Activated gamma-delta T cell treated with anti-CD3 and anti-CD28 coated beads, Interleukin-2, amount 50 U/mL, for 16 hours (primary cell): ENCODE measurements at places on chromosomes 5 and 9.

DNA sequence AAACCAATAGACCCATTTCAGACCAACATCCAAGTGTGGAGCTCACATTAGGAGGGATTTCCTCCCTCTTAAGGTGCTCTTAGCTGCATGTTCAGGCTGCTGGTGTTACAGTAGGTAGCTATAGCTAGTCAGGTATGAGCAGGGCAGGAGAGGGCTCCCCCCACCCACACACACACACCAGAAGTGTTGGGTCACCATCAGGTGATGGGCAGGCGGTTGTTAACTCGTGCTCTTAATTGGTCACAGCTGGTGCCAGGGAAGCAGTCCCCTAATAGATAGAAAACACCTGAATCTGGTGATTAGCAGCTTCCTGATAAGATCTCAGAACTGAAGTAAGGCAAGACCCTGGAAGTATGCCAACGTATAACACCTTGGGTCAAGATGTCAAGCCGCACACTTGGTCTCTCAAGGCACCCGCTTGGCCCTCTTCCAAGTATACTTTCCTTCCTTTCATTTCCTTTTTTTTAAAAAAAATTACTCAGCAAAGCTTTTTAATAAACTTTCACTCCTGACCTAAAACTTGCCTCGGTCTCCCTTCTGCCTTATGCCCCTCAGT is 532.4 kb downstream of the DNAH5 start:
- DNase-seq, result no peak

DNA sequence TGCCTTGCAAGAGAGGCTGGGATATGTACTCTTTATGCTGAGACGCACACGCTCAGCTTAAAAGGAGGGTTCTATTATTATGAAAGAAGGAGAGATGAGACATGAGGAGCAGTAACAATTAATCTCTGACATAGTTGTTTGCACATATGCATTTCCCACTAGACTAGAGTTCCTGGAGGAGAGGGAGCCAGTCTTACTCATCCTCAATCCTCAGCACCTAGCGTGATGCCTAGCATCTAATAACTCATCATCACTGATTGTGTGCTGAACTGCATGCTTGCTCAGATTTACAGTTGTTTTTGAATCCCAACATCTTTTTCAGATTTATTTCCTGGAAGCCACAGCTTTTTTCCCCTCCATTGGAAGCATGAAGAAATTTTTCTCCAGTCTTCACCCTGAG is 35.5 kb downstream of the GCNT4 start:
- DNase-seq, result no peak

DNA sequence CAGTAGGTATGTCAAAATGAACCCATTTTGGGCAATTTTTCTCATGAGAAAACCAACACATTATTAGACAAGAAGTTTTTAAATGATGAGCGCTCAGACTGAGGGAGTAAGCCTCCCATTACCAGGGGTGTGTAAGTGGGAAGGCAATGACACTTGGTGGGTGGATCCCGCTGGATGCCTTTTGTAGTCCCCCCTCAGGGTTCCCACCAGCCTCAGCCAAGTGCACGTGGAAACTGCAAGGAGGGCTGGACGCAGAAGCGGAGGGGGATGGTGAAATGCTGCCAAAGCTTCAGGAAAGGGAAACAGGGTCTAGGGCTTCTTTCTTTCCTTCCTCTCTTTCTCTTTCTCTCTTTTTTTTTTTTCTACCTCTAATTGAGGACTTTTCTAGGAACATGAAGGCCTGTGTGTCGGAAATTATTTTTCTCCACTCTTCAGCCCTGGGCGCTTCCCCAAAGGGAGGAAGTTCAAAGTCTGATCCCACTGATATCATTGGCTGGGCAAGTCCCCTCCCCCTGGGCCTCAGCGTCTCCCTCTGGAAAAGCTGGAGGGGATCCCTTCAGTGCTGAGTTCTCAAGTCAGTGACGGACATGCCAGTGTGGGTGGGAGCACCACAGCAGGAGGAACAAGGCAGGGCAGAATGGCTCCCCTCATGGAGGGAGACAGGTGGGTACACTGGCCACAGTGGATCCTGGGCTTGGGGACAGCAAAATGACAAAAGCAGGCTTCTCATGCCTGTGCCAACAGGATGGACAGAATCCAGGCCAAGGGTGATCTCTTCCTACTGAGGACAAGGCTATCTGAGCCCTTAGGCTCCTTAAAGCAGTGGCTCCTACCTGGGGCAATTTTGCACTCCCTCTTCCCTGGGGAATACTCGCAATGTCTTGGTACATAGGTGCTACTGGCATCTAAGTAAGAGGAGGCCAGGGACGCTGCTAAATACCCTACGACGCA is 23.9 kb upstream of the SLC25A51 start:
- DNase-seq, result no peak

GRCh38 chr9:70962761-70963440 is 158.5 kb downstream of the TRPM3 start:
- DNase-seq, result no peak

DNA sequence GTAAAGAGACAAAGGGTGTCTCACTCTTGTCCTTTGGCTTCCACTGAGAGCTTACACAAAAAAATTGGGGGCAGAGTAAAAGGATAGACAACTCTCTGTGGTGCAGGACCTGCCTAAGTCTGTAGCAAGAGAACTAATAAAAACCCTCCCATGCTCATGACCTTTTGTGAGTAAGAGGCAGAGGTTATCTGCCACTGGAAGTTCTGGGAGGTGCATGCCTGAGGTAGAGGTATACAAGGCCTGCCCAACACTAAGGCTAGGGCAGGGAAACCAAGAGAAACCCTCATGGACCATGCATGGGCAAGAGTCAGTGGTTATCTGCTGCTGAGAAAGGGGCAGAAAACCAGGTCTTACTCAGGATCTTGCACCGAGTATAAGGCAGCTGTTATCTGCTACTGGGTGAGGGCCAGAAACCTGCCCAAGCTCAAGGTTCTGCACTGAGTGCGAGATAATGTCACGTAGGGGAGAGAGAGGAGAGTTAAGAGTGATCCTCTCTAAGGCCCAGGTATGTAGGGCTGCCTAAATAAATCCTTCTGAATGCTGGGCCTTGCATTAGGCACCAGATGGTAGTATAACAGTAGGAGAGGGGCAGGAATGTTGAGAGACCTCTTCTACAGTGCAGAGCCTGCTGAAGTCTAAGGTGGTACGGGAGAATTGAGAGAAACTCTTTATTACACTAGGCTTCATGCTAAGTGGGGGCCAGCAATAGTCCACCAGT is 143.4 kb downstream of the MACROH2A1 start:
- no peak for DNase-seq

- no peak for DNase-seq
Observed at GRCh38 chr5:96338624-96339415, 94.2 kb downstream of the PCSK1 start.

DNA sequence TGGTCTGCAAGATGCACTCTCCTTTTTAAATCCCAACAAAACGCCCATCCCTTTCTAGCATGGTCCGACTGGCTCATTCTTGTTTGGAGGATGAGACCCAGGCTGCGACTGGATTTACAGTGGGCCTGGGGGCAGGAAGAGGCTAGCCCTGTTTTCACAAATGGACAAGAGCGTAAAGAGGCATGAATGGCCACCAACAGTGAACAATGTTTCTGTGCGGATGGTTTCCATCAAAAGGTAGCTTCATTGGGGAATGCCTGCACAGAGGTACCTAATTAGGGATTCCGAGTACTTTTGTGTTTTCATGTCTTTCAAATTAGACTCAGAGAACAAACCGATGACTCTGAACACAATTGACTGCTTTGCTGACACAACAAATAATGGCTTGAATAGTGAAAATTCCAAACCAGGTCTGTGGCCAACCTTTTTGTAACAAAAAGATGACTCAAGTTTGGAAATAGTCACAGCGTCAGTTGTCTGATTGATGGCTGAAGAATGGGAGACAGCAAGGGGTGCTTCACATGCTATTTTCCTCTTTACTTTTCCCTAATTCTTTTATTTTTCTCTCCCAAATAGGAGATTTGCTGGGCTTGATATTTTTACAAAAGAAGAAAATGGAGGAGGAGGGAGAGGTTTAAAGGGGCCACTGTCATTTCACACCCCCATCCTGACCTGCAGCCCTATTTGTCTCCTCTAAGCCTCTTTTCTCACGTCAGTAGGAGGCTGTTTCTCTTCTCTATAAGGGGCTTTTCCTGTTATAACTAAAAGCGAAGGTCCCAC is 208.1 kb upstream of the S1PR3 start:
- DNase-seq, result no peak

- DNase-seq, result no peak
Observed at GRCh38 chr5:29263915-29264351, 1929.6 kb upstream of the CDH6 start.

GRCh38 chr9:32430720-32431119 is 46.3 kb downstream of the ACO1 start:
- no peak for DNase-seq

- DNase-seq, result no peak
Observed at GRCh38 chr5:137122075-137122474, 377.1 kb downstream of the SPOCK1 start.

DNA sequence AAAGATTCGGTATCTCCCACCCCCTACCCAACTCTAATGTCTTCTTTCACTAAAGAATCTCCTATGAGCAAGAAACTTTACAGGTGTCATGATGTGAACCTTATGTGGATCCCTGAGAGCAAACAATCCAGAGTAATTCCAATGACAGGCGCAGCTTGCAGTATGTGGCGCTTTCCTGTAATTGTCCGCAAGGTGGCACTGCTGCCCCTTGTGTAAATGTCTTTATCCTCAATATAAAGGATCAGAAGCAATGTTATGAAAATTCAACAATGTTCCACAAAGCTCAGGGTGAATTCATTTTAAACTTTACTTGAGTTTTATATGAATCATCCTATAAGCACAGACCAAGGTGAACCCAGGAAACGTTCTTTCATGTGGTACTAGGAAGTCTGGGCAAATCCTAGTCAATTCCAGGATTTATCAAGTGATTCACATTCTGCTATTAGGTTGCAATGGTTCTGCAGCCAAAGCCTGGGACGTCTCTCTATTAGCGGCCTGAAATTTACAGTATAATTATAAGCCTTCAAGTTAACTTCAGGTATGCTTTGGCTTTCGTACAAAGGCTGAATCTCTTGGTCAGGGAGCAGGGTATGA is 113.7 kb downstream of the TRPM6 start:
- peak; percentile 52 for DNase-seq

DNA sequence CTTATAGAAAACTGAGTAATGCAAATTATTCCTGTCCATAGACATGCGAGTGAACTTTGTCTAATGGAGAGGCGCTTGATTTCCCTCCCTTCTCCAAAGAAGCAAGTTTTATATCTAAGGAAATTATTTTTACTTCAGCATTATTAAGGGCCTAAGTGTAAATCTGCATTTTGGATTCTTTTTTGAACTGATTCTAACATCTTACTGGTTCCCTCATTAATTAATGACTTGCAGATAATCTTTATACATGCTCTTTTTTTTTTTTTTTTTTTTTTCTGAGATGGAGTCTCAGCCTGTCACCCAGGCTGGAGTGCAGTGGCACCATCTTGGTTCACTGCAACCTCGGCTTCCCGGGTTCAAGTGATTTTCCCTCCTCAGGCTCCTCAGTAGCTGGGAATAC is 209.5 kb downstream of the TLE4 start:
- DNase-seq, result no peak

DNA sequence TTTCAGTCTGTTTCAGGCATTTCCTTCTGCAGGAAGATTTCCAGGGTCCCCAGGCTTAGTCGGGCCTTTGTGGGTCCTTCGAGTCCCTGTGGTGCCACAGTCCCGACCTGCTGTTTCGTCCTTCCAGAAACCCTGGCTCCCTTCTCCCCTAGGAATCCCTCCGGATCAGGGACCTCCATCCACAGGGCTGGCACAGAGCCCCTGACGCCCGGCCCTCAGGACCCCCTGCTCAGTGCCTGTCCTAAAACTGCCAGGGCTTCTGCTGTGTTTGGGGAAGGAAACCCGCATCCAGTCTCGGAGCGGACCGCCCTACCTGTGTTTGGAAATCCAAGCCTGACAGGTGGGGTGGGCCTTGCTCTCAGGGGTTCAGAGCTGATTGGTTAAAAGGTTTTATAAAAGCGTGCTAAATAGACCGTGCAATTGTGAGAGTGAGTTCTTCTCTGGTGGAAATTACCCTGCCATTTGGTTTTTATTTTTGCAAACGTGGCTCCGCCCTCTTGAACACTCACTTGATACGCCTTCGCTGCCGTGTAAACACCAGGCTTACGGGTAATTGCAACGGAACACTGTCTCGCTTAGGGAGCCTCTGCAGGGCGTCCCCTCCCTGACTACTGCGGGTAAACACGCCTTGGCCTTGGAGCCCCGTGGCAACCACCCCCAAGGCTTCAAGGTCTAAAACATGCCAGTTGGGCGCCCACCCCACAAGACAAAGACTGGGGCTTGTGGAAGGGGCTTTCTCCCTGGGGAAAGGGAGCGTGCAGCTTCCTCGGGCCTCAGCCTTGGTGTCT is 121.2 kb downstream of the PHF2 start:
- DNase-seq, result no peak

DNA sequence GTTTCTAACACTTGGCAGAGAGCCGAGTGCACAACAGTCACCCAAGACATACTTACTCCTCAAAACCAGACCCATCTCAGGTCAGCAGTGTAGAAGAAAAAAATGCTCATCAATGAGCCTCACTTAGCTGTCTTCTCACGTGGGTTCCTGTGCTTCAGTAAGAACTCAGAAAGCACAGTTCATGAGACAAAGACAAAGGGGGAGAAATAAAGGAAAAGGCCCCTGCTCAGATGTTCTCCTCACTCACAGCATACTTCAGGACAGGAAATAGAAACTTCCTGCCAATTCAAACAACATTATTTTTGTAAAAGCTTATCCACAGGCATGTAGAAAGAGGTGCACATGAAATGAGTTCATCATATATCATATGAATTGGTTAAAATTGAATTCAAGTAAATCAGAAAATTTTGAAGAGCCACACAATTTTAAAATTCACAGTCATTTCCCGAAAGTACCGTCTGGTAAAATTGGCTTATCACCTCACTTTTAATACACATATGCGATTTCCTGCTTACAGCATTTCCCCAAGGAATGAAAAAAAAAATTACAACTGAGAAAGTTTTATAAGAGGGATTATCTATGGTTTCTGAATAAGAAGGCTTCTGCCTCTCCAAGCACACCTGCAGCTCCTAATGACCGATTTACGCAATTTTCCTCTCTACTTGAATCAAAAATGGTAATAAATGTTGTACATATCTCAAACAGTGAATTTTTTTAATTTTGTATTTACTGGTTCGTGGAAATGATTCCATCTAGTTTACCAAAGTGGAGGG is 328.3 kb downstream of the TMEM167A start:
- DNase-seq, result no peak

DNA sequence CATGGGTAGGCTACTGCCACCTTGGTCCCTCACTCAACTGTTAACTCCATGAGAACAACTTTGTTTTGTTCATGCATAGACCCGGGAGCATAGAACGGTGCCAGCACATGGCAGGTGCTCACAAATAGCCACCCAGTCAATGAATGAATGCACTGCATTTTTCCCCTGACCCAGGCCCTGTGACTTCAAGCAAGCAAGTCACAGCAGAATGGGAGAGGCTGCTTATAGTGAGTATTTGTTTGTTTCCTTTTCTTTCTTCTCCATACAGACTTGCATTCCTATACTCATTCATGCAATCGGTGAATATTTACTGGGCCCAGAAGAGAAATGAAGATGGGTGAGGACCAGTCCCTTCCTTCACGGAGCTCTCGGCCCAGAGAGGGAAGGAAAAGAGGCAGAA is 62.0 kb downstream of the SHB start:
- DNase-seq, result no peak

- no peak for DNase-seq
Observed at GRCh38 chr5:111869681-111870080, 112.7 kb upstream of the NREP start.
